Activated naive CD8-positive, alpha-beta T cell treated with anti-CD3 and anti-CD28 coated beads for 36 hours (primary cell): ENCODE measurements at places on chromosomes 13 and 19. TPM values are rescaled to one million over a fixed set of nuclear protein-coding genes. Genes with fewer than 3 reads are reported as not detected.

GRIN3B gene
- total RNA-seq = not detected

HOMER3 gene
- total RNA-seq = not detected

GRCh38 chr13:111936267-111936925 is 130.6 kb upstream of the SOX1 start:
- DNase-seq = no peak
- peaks cover 6% of the 10 kb centered on the region for H3K27me3 ChIP-seq
- H3K36me3 ChIP-seq = no peaks in the 10 kb centered on the region
- H3K4me3 ChIP-seq = no peak overlapping the region
- no peaks in the 10 kb centered on the region for H3K4me1 ChIP-seq

DNA sequence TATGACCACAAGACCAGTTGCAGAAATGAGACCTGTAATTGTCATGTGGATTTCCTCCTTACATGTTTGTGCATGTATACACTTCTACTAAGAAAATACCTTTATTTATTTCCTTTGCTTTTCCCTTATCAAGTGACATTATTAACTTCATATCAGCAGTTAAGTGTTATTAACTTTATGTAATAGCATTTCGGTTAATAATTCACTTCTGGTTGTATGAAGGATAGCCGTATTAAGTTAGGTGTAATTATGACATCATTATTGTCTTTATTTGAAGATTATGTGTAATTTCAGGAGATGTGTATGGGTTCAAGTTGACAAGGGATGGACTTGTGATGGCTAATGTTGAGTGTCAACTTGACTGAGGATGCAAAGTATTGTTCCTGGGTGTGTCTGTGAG is 881.2 kb upstream of the ATXN8OS start:
- no peak overlapping the region for H3K27ac ChIP-seq
- no peaks in the 10 kb centered on the region for H3K4me1 ChIP-seq
- no peaks in the 10 kb centered on the region for H3K27me3 ChIP-seq
- no peaks in the 10 kb centered on the region for H3K36me3 ChIP-seq

GRCh38 chr13:51935326-51936171 is 73.8 kb downstream of the CCDC70 start:
- no peak for DNase-seq
- peaks cover 1% of the 10 kb centered on the region for H3K4me1 ChIP-seq
- no peak overlapping the region for H3K4me3 ChIP-seq
- no peaks in the 10 kb centered on the region for H3K36me3 ChIP-seq

DNA sequence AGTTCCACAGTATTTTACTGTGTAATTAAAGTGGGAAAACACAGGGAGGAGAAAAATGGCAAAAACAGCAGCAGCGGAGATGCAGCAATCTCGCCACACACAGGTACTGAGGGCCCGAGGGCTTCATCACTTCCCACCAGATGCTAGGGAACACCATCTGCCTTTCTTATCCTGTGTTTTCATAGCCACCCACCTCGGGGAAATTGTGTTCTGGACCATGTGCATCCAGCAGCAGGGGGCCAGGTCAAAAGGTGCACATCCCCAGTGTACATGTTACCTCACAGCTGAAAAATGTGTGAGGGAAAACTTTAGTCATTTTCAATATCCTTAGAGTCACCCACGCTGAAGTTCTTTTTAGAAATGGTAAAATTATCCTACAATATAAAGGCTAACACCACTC is 30.2 kb downstream of the PDCD5 start:
- H3K36me3 ChIP-seq = peaks cover 18% of the 10 kb centered on the region
- H3K27me3 ChIP-seq = no peaks in the 10 kb centered on the region
- no peak overlapping the region for H3K27ac ChIP-seq
- no peaks in the 10 kb centered on the region for H3K4me1 ChIP-seq

ZNF737 gene
- total RNA-seq = 10.7 TPM

- no peaks in the 10 kb centered on the region for H3K36me3 ChIP-seq
- no peak overlapping the region for H3K4me3 ChIP-seq
- peaks cover 20% of the 10 kb centered on the region for H3K27me3 ChIP-seq
- DNase-seq = peak; percentile 73
- H3K27ac ChIP-seq = peak overlapping the region; percentile 68
- peaks cover 20% of the 10 kb centered on the region for H3K4me1 ChIP-seq
Measured at GRCh38 chr19:29587518-29587986, 18.5 kb upstream of the POP4 start.

DNA sequence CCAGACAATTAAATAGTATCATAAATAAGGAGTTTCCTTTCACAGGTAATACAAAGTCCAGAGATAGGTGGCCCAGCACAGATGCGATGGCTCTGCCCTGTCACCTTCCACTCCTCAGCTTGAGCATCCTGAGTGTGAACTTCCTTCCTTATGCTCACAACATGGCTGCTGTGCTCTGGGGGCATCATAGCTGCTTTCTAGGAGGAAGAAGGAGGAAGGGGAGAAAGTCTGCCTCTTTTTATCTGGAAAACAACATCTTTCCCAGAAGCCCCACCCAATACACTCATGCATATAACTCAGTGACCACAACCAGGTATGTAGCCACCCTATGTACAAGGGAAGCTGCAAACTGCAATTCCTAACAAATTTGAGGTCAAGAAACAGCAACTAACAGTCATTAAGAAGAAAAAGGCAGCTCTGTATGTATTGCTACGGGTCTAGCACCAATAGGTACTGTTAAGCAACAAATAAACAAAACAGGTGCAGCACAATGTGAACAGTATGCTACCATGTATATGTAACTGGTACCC is 201.2 kb upstream of the UBL3 start:
- DNase-seq = no peak
- H3K27me3 ChIP-seq = no peaks in the 10 kb centered on the region
- peaks cover 22% of the 10 kb centered on the region for H3K4me1 ChIP-seq
- no peak overlapping the region for H3K4me3 ChIP-seq
- no peak overlapping the region for H3K27ac ChIP-seq

- H3K27me3 ChIP-seq = peaks cover 17% of the 10 kb centered on the region
- H3K4me1 ChIP-seq = peaks cover 55% of the 10 kb centered on the region
- peak within 1 kb of the TSS; percentile 96 for H3K27ac ChIP-seq
Measured at GRCh38 chr19:45423589-45424190, at the start of gene ERCC1. Gene ERCC1 (minus strand): TSS chr19:45423917. CDS start chr19:45423374, 543 bp downstream.

DNA sequence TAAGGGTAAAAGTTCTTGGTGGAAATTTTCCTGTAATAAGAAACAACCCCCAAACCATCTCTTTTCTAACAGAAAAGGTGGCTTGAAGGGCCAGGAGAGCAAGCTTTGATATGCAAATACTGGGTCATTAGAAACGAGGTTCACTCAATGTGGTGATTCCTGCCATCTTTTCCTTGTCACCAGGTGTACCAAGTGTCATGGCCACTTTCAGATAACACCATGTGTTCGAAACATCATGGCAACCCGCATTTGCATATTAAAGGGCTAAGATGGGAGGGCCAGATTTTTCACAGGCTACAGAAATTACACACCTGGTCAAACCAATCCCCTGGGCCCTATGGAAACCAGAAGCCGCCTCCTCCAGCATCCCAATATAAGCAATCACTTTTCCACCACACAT is 15.3 kb downstream of the LGALS16 start:
- no peak for DNase-seq
- H3K4me1 ChIP-seq = peaks cover 12% of the 10 kb centered on the region
- no peak overlapping the region for H3K27ac ChIP-seq

- H3K27me3 ChIP-seq = peaks cover 4% of the 10 kb centered on the region
- no peak for DNase-seq
- H3K36me3 ChIP-seq = no peaks in the 10 kb centered on the region
- no peak overlapping the region for H3K4me3 ChIP-seq
- H3K4me1 ChIP-seq = no peaks in the 10 kb centered on the region
Measured at GRCh38 chr19:4522291-4523002, 4.2 kb upstream of the PLIN4 start.

DNA sequence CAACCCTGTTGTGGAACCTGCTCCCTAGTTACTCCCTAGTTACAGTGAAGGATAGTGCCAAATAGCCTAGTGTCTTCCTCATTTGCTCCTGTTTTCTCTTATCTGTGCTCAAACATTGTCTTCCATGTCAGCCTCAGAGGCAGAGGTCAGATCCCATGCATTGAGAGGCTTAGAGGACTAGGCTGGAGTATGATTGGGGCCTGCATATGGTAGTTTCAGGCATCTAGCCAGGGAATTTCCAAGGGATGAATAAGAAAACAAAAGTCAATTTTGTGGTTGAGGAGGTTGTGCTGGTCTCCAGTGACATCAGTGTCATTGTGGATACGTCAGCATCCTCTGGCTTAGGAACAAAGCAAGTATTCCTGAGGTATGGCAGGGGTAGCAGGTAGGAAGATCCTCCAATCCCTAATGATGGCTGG is 9.4 kb downstream of the ZNF546 start:
- no peaks in the 10 kb centered on the region for H3K27me3 ChIP-seq
- peaks cover 46% of the 10 kb centered on the region for H3K36me3 ChIP-seq
- no peak overlapping the region for H3K4me3 ChIP-seq
- no peak for DNase-seq

ZNF135 gene
- 2.5 TPM for total RNA-seq
